Neural crest cell (in vitro differentiated cells): ENCODE measurements at places on chromosomes 7 and 10. TPM values are rescaled to one million over a fixed set of nuclear protein-coding genes. Genes with fewer than 3 reads are reported as not detected.
A peak's percentile ranks its signal among the peaks of the same experiment; 100 is the strongest.

DNA sequence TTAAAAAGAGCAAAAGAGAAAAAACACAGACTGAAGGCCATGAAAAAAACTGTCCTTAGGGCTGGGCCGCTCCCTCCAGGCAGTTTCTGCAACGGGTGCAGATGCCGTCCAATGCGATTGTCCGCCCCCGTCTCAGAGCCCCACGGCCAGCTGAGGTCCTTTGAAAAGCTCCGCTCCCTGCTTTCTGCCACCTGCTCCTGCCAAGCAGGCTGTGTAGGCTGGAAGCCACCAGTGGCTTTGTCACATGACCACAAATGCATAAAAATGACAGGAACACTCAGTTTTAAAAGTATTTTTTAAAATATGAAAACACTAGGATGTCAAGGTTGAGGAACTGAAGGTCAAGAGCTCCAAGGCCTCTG is 71.7 kb downstream of the AMZ1 start:
- no peak overlapping the region for H3K4me3 ChIP-seq
- H3K4me1 ChIP-seq: peaks cover 52% of the 10 kb centered on the region
- no peaks in the 10 kb centered on the region for H3K27me3 ChIP-seq
- DNase-seq: no peak

HMX2 gene
- not detected in 2 replicates for total RNA-seq

- H3K27ac ChIP-seq: no peak overlapping the region
- no peak overlapping the region for H3K4me3 ChIP-seq
- no peaks in the 10 kb centered on the region for H3K27me3 ChIP-seq
Observed at GRCh38 chr10:121293110-121293509, 305.1 kb downstream of the FGFR2 start.

DNA sequence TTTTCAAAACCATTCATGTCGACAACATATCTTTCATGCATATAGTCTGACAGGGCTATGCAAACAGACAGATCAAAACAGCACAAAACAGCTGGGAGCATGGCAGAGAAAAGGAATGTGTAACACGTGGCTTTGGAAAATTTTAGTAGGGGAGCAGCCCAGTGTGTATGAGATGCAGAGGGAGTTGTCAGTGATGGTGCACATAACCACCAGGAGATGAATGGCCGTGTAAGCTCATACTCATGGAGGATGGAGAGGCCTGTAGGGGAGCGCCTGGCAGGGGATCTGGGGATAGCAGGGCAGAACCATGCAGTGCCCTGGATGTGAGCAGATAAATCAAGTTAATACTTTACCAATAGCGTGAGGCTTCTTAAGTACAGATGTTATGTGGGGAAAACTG is 45.7 kb downstream of the RHOBTB1 start:
- no peak overlapping the region for H3K4me3 ChIP-seq
- no peak for DNase-seq
- no peak overlapping the region for H3K27ac ChIP-seq
- no peaks in the 10 kb centered on the region for H3K36me3 ChIP-seq
- peaks cover 3% of the 10 kb centered on the region for H3K4me1 ChIP-seq

DNA sequence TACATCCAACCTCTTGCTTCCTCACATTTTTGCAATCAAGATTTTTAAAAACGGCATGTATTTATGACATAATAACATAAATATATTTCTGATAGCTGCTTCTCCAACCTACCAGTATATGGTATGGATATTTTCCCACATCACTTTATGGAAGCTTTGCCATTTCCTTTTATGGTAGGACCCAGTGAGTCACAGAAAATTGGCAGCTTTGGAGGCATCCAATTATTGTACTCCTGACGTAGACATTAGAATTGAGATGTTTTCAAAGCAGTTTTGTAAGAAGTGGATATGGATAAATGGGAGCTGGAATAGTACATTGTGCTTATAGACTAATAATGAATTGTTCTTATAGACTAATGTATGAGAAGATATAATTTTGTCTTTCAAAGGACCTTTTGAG is 23.8 kb upstream of the BICC1 start:
- H3K36me3 ChIP-seq: no peaks in the 10 kb centered on the region
- no peak overlapping the region for H3K27ac ChIP-seq
- no peak for DNase-seq
- no peaks in the 10 kb centered on the region for H3K4me1 ChIP-seq

DNA sequence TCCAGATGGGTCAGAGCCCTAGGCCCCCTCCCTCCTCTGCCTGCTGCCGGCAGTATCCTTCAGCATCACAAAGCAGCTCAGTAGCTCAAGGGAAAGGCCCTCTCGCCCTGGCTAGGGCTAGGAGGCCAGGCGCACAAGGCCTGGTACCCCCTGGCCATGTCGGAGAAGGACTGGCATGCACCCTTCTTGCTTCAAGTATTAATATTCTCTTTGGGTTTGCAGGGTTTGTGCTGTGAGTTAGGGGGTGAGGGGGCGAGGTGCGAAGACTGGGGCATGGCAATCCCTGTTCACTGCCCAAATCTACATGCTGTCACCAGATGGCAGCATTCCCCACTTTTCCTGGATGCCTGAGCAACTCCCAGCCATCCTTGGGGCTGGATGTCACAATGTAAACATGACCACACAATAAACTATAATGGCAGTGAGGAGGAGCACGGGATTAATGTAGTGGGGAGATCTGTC is 105.2 kb downstream of the NEURL1 start:
- H3K4me1 ChIP-seq: peaks cover 5% of the 10 kb centered on the region
- no peaks in the 10 kb centered on the region for H3K27me3 ChIP-seq
- H3K27ac ChIP-seq: no peak overlapping the region
- peak overlapping the region; percentile 3 for H3K4me3 ChIP-seq
- H3K36me3 ChIP-seq: no peaks in the 10 kb centered on the region

HOXA5 gene
- total RNA-seq: 3.2 and 4.3 TPM in 2 replicates

DNA sequence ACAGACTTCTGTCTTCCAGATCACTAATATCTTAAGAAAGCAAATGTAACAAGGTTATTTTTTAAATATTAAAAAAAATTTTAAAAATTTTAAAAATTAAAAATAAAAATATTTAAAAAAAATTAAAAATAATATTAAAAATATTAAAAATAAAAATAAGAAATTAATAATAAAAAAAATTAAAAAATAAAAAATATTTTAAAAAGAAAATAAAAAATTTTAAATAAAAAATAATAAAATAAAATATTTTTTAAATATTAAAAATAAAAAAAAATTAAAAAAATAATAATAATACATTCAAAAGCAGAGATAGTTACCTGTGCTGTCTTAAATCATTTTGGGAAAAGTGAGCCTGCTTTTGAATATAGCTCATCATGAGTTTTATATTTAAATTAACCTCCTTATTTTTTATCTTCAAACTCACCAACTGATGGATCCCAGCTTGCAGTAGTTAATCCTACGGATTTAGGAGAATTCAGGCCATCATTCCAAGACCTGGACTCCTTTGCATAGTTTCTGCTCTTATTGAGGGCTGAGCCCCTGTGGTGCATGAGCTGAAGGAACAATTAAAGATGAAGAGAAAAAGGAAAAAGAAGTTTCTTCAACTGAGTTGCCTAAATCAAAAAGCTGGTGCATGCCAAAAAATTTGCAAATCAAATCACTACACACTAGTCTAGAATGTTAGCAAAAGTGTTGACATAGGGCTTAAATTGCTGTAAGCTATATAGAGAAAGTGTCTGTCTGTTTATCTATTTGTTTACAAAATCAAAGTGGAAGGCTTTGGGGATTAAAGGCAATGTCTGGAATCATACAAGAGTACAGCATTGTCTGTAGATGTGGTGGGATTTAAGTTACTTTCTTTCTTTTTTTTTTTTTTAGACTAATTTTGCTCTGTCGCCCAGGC is 50.5 kb upstream of the ZNF438 start:
- no peak overlapping the region for H3K27ac ChIP-seq
- H3K27me3 ChIP-seq: no peaks in the 10 kb centered on the region
- H3K4me1 ChIP-seq: no peaks in the 10 kb centered on the region
- no peaks in the 10 kb centered on the region for H3K36me3 ChIP-seq
- no peak overlapping the region for H3K4me3 ChIP-seq
- no peak for DNase-seq

WEE2 gene
- total RNA-seq: not detected in 2 replicates

DNA sequence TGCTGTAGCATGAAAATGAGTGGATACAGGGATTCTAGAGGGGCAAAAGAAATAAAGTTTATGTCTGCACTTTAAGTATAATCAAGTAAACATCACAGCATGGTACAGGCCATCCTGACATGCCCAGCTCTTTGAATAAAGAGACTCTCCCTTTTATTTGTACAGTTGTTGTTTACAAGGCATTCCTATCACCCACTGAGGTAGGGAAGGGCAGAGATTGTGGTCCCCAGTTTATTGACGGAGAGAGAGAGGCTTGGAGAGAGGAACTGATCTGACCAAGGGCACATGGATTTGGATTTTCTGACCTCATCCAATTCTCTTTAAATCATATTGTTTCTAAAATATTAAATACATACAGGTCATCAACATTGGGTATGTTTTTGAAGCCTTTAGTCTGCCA is 53.9 kb downstream of the TACC2 start:
- no peaks in the 10 kb centered on the region for H3K36me3 ChIP-seq
- no peak overlapping the region for H3K4me3 ChIP-seq
- no peak for DNase-seq
- peaks cover 31% of the 10 kb centered on the region for H3K4me1 ChIP-seq

DNA sequence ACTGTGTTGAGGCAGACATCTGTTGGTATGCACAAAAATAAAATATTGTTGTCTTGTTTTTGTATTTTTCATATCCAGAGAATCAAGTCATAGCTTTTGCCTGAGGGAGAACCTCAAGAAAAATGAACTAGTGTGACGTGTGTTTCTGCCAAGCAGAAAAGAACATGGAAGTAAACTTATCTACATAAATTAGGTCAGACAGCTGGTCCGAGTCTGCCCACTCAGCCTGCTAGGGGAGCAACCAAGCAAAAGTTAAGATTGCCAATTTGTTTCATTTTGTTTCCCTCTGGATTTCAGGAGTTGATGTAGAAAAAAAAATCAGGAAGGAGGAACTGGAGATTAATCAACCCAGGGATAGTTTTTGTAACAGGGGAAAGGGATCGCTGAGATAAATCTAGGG is 572.4 kb upstream of the LRRTM3 start:
- H3K27me3 ChIP-seq: no peaks in the 10 kb centered on the region
- no peaks in the 10 kb centered on the region for H3K4me1 ChIP-seq
- no peak overlapping the region for H3K4me3 ChIP-seq

CCDC146 gene
- 3.2 and 6.4 TPM in 2 replicates for total RNA-seq

ANXA8L1 gene
- not detected in 2 replicates for total RNA-seq

KLHDC10 gene
- 32.4 and 33.8 TPM in 2 replicates for total RNA-seq

DNA sequence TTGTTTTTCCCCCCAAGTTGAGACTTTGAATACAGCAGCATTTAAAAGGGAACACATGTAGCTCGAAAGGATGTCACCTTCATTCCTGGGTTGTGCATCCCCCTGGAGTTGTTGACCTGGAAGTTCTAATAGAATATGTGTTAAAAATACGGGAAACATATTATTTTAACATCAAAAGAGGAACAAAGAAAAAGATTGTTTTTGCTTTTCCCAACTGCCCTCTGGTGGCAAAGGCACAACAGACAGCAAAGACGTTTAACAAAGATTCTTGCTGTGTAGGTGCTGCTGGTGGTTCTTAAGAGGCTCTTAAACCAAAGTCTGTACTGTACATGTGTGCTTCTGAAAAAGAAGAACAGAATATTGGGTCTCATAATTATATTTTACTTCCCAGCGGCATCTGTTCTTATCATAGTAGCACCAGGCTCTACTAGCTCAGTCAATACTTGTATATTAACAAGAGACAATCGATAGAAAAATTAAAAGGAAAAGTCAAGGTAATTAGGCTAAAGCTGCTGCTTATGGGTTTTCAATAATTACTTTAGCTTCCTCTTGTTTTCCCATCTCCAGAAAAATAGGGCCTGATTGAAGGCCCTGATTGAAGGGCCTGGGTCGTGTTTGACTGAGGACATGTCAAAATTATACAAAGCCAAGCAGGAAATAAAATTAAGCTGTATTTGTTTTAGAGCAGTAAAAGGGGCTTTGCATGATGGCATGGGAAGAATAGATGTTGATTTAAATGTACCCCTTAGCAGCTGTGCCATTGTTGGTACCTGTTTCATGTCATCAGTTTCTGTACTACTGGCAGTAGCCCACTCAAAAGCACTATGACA is 384.2 kb upstream of the LRGUK start:
- H3K4me3 ChIP-seq: no peak overlapping the region
- peak; percentile 4 for DNase-seq
- H3K4me1 ChIP-seq: peaks cover 9% of the 10 kb centered on the region
- H3K27ac ChIP-seq: peak overlapping the region; percentile 92
- H3K36me3 ChIP-seq: no peaks in the 10 kb centered on the region
- no peaks in the 10 kb centered on the region for H3K27me3 ChIP-seq

- no peak for DNase-seq
- peaks cover 4% of the 10 kb centered on the region for H3K36me3 ChIP-seq
- no peak overlapping the region for H3K4me3 ChIP-seq
- no peaks in the 10 kb centered on the region for H3K4me1 ChIP-seq
- no peak overlapping the region for H3K27ac ChIP-seq
Observed at GRCh38 chr7:111528331-111528730, 34.0 kb downstream of the IMMP2L start.

PFKP gene
- 18.9 and 24.0 TPM in 2 replicates for total RNA-seq

GRCh38 chr7:2613931-2614600 is 17.7 kb upstream of the TTYH3 start:
- no peak for DNase-seq
- H3K4me3 ChIP-seq: no peak overlapping the region
- H3K36me3 ChIP-seq: no peaks in the 10 kb centered on the region
- peaks cover 70% of the 10 kb centered on the region for H3K4me1 ChIP-seq

- H3K4me1 ChIP-seq: no peaks in the 10 kb centered on the region
- no peak for DNase-seq
- H3K4me3 ChIP-seq: no peak overlapping the region
- H3K27ac ChIP-seq: peak overlapping the region; percentile 20
Observed at GRCh38 chr7:131409129-131409766, 81.6 kb downstream of the MKLN1 start.

- H3K4me1 ChIP-seq: peaks cover 32% of the 10 kb centered on the region
- H3K27me3 ChIP-seq: no peaks in the 10 kb centered on the region
- no peak for DNase-seq
- no peak overlapping the region for H3K27ac ChIP-seq
- peaks cover 7% of the 10 kb centered on the region for H3K36me3 ChIP-seq
Observed at GRCh38 chr7:151520419-151521261, 945 bp upstream of the RHEB start.

CYP2C19 gene
- total RNA-seq: not detected in 2 replicates

CALHM3 gene
- total RNA-seq: not detected in 2 replicates

DNA sequence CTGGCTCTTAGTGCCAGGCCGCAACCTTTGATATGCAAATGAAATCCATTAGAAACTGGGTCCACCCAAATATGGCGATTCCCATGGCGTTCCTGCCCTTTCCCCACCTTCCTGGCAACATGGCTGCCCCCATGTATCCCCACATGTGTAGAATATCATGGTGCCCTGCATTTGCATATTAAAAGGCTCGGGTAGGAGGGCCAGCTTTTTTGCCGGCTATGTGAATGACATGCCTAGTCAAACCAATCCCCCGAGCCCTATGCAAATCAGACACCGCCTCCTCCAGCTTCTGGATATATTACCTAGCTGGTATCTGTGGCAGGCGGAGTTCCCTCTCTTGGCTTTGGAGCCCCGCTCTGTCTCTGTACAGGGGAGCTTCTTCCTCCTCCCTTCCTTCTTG is 18.3 kb downstream of the MMS19 start:
- peaks cover 6% of the 10 kb centered on the region for H3K4me1 ChIP-seq
- H3K27ac ChIP-seq: no peak overlapping the region
- H3K36me3 ChIP-seq: peaks cover 14% of the 10 kb centered on the region
- H3K27me3 ChIP-seq: no peaks in the 10 kb centered on the region

SFTPD gene
- total RNA-seq: not detected in 2 replicates
